Mesenteric fat pad (tissue), 1 donor: ENCODE measurements at places on chromosomes 6 and 20.

- DNase-seq = peak; percentile 81
These were observed 118.0 kb downstream of the DLL1 start for GRCh38 chr6:170172825-170173256.

DNA sequence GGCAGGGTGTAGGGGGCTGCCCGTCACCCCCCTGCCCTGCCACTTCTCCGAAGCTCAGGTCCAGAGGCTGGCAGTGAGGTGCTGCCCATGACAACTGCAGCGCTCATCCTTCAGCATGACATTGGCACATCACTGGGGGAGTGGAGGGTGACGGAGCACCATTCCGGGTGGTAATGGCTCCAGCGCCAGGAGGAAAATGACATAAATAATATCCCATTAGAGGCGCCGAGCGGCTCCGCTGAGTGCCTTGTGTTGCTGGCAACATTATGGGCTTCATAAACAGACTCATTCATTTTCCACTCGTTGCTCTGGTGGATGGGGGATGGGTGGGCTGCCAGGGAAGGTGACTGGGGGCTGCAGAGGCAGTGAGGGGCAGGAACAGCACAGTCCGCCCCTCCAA lies 56.9 kb upstream of the CTNNBL1 start:
- no peak for DNase-seq

DNA sequence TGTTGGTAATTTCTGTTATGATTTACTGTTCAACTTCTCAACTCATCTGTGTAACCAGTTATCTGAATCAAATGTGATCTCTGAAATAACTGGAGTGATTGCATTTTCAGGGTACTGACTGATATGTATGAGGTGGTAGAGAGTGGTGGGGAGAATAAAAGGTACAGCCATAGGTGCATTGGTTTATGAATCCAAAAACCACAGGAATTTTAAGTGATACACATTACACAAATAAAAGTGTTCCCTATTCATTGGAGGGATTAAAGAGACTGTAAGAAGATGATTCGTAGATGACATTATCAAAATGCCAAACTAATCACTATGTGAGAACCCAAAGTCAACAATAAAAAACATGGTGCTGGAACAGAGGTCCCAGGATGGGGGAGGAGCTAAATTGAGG lies 158.7 kb upstream of the RSPO3 start:
- DNase-seq = no peak

- DNase-seq = no peak
These were observed 47.9 kb downstream of the FOXO3 start for GRCh38 chr6:108608453-108609275.

DNA sequence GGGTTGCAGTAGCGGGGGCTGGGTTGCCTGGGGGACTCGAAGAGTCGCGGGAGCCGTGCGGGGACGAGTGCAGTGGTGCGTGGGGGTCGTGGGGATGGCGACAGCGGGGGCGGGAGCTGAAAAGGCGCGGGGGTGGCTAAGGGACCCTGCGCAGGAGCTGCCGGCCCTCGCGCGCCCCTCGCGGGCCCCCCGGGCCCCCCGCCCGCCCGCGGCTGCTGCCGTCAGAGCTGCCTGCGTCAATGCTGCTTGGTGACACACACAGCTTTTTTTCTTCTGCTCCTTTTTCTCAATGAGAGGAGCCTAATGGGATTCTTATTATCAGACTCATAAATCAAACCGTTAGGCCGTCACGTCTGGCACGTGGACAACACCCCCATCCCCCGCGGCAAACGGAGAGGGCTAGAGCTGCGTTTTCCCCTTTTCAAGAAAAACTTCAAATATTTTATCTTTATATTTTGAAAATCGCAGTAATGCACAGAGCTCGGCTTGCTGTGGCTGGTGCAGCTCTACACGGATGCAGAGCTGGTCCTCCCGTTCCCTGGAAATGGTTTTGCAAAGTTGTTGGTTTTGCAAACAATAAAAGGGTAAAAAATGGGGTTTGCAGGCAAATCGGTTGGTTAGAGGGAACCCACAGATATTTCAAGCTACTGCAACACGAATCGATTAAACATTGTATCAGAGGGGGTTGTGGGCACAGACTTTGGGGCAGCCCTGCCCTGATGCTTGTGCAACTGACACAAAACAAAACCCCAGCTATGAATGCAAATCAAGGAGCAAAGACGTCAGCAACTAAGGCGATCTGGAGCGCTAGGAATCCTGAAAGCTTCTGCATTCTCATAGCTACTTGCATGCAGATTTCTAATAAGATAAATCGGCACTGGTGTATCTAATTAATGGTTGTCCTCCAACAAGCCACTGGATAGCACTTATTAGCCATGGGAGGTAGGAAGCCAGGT lies 161.4 kb downstream of the TBXT start:
- DNase-seq = no peak

- no peak for DNase-seq
These were observed 315.5 kb upstream of the ARID1B start for GRCh38 chr6:156461647-156462046.

- no peak for DNase-seq
These were observed 18.1 kb downstream of the KLHL32 start for GRCh38 chr6:96942676-96943075.

- DNase-seq = no peak
These were observed 303.0 kb downstream of the FOXC1 start for GRCh38 chr6:1912731-1913130.

DNA sequence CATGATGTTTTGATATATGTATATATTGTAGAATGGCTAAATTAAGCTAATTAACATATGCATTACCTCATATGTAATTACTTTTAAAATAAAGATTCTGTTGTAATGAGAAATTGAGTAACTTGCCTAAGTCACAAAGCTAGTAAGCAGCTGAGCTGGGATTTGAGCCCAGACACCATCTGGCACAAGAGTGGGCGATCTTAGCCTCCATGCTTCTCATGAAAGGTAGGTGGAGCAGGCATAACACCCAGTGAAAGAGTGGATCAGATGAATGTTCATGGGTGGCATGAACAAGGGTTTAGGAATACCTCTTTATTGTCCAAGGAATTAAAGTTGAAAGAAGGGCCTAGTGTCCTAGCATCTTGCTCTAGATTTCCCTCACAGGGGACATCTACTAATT lies 365.4 kb downstream of the TFAP2B start:
- no peak for DNase-seq

DNA sequence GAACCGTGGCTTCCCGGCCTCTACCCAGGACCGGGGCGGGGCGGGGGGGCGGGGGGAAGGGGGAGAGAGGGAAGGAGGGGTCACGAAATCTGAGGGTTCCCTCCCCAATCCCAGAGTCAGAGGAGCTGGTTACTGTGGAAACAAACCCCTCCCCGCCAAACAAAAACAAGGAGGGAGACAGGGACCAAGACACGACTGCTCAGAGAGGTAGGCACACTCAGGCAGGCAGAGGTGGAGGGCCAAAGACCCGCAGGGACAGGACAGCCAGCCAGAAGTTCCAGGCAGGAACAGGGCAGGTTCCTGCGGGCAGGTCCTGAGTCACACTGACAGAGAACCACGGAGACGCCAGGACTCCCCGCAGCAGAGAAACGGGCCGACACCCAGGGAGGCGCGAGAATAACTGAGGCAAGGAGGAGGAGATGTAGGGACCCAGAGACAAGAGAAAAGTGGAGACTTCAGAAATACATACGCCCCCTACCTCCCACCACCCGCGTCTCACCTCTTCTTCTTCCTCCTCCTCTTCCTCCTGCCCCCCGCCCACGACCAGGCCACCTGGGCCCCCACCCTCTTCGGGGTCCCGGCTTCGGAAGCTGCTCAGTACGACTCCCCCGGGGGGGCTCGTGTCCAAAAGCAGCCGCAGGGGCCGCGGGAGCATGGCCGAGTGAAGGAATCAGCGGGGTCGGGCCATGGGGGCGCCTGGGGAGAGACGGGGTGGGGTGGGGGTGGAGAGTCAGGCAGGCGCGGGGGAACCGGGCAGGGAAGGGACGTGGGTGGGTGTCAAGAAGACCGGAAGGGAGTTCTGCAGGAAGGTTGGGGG lies 578 bp downstream of the RGL2 start:
- DNase-seq = no peak

DNA sequence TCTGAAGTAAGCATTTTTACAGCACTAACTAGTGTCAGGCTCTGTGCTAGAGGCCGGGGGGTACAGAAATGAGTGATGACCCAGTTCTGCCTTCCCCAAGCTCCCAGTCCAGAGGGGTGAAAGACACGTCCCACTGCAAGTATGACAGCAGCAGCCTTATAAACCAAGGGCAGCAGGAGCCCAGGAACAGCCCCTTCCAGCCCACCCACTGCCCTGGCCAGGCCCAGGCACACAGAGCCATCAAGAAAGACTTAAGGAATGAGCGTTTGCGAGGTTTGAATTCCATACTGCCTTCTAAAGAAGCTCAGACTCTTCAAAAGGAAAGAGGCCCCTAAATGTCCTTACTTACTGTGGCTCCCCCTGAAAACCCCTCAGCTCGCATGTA lies 10.0 kb downstream of the TRERF1 start:
- no peak for DNase-seq

- no peak for DNase-seq
These were observed 2.8 kb upstream of the RBPJL start for GRCh38 chr20:45303586-45304463.

GRCh38 chr6:72350296-72350881 lies 271.5 kb upstream of the KCNQ5 start:
- DNase-seq = no peak

DNA sequence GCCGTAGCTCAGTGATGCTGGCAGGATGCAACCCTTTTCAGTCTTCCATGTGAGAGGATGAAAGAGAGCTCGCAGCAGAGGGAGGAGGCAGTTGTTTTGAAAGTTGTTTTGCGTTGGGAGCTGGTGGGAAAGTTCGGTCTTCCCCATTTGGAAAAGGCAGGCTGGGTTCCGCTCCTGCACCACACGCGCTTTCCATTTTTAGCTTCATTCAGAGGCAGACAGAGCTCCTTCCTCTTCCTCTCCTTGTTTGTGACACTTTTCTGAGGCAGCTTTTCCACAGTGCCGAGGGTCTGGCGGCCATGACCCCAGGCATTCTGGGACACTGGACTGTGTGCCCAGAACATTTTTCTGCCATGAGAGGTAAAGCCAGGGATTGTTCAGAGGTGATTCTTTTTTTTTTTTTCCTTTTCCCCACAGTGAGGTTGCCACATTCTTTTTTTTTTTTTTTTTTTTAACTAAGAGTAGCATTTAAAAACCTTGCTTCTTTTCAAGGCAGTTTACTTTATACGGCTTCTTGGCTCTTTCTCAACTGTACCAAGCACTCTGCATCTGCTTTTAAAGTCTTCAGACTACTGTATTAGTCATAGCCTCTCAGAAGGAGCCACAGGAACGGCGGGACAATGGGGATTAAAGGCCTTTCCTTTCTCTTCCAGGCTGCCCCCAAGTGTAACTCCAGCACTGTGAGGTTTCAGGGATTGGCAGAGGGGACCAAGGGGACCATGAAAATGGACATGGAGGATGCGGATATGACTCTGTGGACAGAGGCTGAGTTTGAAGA lies 1.6 kb downstream of the PRDM1 start:
- DNase-seq = no peak

DNA sequence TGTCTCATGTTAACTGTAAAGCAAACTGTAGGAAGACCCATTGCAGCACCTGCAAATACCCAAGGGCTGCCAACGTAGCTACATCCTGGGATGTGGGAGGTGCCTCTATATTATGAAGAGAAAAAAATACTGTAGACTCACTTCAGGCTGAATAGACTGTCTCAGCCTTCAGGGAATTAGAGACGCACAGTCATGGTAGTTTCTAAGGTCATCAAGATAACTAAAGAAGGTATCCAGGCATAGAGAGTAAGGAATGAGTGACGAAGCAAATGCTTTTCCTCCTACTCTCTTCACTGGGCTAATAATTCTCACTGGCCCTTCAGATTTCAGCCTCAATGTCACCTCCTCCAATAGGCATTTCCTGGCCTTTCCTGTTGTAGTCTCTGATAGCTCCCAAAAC lies 121.6 kb upstream of the ECI2 start:
- DNase-seq = no peak

- DNase-seq = no peak
These were observed 173.6 kb downstream of the MMS22L start for GRCh38 chr6:97109444-97109843.

- no peak for DNase-seq
These were observed 22.6 kb upstream of the APCDD1L start for GRCh38 chr20:58537831-58538230.

GRCh38 chr6:138107078-138107751 lies at the start of gene PERP:
Gene PERP (minus strand): TSS chr6:138107419. CDS start chr6:138107340, 79 bp downstream.
- DNase-seq = peak; percentile 90

- DNase-seq = no peak
These were observed 43.7 kb downstream of the CDC5L start for GRCh38 chr6:44431118-44431725.

GRCh38 chr6:34671367-34671766 lies 25.2 kb downstream of the ILRUN start:
- DNase-seq = no peak

GRCh38 chr20:51966296-51966971 lies 164.1 kb upstream of the SALL4 start:
- DNase-seq = peak; percentile 55

DNA sequence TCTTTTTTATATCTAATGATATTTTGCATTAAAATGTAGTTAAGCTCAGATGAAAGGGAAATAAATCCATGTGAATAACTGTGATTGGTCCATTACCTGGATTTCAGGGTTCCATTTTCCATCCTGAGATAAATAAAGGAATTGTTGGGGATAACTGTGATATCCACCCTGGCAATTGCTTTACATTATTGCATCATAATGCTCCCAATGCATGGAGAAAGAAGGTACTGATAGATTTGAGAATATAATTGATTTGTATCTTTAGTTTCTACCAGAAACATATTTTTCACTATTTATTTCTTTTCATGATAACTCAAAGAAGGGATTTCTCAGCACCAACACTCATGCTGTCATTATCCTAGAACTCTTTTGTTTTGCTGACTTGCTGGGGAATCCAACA lies 102.0 kb upstream of the KCNQ5 start:
- no peak for DNase-seq

GRCh38 chr6:39865011-39865888 lies 69.0 kb downstream of the MOCS1 start:
- no peak for DNase-seq

DNA sequence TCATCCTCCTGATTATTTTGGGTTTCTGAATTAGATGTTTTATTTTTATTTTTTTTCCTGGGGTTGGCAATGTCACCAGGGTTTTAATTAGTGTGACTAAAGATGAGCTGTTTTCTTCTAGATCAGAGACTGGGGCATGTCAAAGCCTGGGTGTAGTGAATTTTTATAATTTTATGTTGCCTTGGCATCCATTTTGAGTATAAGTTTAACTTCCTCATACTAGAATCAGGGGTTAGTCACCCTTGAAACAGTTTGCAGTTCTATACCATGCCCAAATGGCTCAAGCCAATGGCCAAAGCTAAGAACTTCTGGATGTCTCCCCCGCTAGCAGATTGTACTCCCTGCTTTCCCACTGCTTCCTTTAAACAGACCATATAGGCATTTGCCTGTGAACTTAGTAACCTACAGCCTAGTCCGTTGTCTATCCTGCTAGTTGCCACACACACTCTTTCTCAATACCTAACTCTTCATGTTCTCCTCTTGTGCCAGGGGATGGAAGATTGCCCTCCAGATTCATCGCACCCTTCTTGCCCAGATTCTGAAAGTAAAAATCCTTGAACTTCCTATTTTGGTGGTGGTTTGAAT lies 54.5 kb downstream of the KIAA0408 start:
- no peak for DNase-seq
